ENCODE measurements at places on chromosomes 3 and 15. TPM values are rescaled to one million over a fixed set of nuclear protein-coding genes. Genes with fewer than 3 reads are reported as not detected.

The CHRD gene
- total RNA-seq, result 1.7 TPM

The IL17RB gene
- total RNA-seq, result 3.6 TPM

The GOLGA8O gene
- 0.97 TPM for total RNA-seq

The HIGD2B gene
- not detected for total RNA-seq

The PAQR5 gene
- total RNA-seq, result 4.8 TPM

The ZNF385D gene
- 26.8 TPM for total RNA-seq

The NPHP3 gene
- 46.3 TPM for total RNA-seq

The CYP1A2 gene
- not detected for total RNA-seq

The GOLGA8T gene
- not detected for total RNA-seq

The TMEM108 gene
- not detected for total RNA-seq

The GOLGA8M gene
- total RNA-seq, result 1.0 TPM

The MYO5A gene
- 69.9 TPM for total RNA-seq

The BLM gene
- 2.2 TPM for total RNA-seq

The ST8SIA2 gene
- not detected for total RNA-seq

The RFX7 gene
- total RNA-seq, result 9.1 TPM

The CDC25A gene
- total RNA-seq, result 3.7 TPM

The NR2E3 gene
- total RNA-seq, result not detected

The MORC1 gene
- not detected for total RNA-seq

The ENTPD3 gene
- 1.7 TPM for total RNA-seq

The SHC4 gene
- 2.5 TPM for total RNA-seq

The LTK gene
- total RNA-seq, result 0.13 TPM

The CCR9 gene
- not detected for total RNA-seq

Data from articular chondrocyte of knee joint (primary cell).